Fibroblast of lung (primary cell): ENCODE measurements at places on chromosomes 6 and 20. TPM values are rescaled to one million over a fixed set of nuclear protein-coding genes. Genes with fewer than 3 reads are reported as not detected.

Gene BCAS1
- total RNA-seq: under 0.01 and 0.17 TPM in 2 replicates

Gene TAP2
- 14.1 and 27.7 TPM in 2 replicates for total RNA-seq

Gene DNMT3B
- 1.5 and 3.1 TPM in 2 replicates for total RNA-seq

Gene ADTRP
- 1.3 and 1.7 TPM in 2 replicates for total RNA-seq

Gene ADGRB3
- total RNA-seq: 0.33 and 0.77 TPM in 2 replicates

Gene ACTR5
- 5.9 and 7.2 TPM in 2 replicates for total RNA-seq

DNA sequence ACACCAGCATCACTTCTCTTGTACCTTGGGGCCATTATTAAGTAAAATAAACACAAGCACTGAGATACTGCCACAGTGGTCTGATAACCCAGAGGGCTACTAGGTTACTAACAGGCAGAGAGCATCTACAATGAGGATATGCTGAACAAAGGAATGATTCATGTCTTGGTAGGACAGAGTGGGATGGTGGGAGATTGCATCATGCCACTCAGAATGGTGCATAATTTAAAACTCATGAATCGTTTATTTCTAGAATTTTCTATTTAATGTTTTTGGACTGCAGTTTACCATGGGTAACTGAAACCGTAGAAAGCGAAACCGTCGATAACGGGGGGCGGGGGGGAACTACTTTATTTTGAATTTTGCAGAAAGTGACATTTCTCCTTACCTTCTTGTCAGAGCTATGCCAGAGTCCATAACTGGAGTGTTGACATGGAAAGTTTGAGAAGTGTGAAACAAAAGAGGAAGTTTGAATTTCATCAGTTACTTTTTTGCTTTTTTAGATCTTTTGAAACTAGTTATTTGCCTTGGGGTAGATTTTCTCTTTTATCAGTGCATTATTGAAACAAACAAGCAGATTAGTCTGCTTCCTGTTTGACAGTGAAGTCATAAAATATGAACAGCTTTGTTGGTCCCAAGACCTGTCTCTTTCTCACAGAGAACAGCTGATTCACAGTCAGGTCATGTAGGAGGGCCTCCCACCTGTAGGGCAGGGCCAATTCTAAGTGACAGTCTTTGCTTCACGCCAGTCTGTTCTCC is 124.9 kb downstream of the KLHL32 start:
- no peak for DNase-seq

DNA sequence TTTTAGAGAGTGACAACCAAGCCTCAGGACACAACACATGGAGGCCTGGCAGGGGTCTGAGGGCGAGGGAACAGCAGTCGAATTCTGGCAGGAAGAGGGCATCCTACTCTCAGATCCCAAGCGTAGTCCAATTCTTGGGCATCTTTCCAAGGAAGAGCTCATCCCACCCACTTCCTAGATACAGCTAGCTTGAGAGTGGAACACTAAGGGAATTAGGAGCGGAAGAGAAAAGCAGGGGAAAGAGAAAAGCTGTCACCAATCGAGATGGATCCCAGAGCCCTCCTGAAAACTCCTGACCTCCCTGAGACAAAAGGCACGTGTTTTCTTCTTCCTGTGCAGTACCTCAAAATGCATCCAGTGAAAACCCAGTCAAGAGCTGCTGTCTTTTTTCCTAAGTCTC is 67.1 kb downstream of the GFOD1 start:
- no peak for DNase-seq

DNA sequence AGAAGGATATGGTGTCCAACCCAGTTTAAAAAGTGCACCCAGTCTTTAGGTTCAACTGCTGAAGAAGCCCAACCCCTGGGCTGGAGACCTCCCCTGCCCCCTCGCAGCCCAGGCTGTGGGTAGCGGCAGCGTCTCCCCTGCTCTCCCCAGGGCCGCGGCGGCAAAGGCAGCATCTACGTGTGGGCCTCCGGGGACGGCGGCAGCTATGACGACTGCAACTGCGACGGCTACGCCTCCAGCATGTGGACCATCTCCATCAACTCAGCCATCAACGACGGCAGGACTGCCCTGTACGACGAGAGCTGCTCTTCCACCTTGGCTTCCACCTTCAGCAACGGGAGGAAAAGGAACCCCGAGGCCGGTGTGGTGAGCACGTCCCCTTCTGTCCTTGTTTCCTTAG is 77.6 kb downstream of the BFSP1 start:
- no peak for DNase-seq

DNA sequence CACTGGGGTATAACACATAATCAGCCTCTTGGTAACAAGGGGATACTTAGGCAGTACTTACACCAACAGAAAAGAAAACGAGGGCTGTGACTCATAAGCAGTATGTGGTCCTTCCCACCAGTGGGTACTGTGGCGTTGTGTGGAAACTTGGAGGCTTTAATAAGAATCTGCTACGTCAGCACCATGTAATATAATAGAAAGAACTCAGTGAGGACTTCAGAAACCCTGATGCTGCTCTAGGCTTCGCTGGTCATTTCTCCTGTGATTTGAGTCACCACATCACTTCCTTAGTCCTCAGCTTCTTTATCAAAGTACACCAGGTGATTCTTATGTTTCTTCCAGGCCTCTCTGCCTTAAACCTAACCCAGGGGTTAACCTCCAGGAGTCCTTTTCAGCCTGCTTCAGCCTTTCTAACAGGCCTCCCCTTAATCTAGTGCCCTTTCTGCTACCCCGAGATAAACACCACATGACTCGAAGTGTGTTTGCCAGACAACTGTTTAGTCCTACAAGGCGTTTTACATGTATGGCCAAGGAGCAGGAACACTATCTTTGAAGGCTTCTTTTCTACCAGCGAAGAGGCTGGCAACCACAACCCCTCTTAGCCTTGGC is 68.5 kb downstream of the FYN start:
- peak; percentile 94 for DNase-seq

- DNase-seq: peak; percentile 6
Observed at GRCh38 chr6:74733830-74734620, 471.8 kb downstream of the COL12A1 start.

- no peak for DNase-seq
Observed at GRCh38 chr6:88107241-88107640, 58.9 kb downstream of the CNR1 start.

DNA sequence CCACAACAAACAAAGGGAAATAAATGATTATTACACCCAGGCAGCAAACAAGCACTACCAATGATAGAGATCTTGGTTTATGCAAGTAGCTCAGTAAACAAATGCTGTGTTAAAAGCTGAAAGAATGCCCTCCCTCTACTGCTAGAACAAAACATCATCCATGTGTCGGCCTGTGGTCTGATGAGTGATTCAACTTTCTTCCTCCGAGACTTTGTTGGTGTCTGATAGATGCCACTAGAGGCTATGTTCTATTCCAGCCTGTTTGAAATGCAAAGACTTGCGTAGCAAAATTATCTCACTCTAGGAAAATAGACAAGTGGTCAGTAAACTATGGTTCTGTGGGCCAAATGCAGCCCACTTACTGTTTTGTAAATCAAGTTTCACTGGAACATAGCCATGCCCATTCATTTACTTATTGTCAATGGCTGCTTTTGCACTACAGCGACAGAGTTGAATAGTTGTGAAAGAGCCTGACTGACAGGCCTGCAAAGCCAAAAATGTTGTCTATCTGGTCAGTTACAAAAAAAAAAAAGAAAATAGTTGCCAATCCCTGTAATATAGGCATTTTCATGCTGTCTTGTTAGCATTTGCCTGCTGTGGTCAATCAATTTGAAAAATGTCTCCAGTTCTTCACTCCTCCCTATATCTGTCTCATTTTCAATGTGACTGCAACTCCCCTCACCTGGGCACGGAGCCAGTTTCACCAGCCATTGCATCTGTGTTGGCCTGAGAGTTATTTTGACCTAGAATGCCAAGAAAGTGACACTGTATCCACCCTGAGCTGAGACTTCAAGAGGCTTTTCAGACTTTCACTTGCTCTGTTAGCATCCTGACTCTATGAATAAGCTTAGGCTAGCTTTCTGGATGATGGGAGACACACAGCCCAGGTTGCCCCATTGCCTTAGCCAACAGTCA is 544.6 kb upstream of the BTBD3 start:
- peak; percentile 4 for DNase-seq

- DNase-seq: no peak
Observed at GRCh38 chr20:38726804-38727606, 2.7 kb downstream of the SLC32A1 start.
